ENCODE measurements at places on chromosomes 5 and 9.

DNA sequence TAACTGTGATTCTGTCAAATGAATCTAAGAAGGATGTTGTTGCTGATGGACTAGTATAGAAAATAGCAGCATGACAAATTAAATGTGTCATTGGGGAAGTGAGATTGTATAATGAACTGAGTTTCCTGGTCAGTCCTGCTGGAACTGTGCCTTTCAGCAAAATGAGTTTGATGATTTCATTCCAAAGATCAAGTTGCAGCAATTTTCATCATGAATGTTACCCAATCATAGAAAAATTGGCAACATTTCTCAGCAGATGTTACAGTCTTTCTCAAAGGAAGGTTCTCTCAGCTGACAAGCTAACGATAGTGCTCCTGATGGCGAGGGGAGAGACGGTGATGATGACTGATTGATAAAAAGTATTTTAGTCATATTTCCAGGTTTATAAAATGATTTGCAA is 10.7 kb downstream of the PCDHAC2 start:
- no peak for DNase-seq

DNA sequence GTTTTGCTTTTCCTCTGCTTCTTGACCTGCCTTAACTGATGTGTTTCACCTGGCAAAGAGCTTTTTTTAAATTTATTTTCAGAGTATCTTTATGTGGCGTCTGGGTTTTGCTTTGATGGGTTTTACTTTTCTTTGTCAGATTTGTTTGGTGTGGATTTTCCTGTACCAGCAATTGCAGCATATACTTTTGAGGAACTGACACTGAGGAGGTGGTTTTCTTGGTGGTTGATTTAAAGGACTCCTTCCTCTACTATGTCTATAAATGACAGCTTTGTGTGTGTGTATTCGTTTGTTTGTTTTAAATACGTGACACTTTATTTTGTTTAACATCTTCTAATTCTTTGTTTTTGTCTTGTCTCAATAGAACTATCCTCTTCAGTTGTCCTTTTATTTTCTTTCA is 1071.9 kb upstream of the ARRDC3 start:
- no peak for DNase-seq

DNA sequence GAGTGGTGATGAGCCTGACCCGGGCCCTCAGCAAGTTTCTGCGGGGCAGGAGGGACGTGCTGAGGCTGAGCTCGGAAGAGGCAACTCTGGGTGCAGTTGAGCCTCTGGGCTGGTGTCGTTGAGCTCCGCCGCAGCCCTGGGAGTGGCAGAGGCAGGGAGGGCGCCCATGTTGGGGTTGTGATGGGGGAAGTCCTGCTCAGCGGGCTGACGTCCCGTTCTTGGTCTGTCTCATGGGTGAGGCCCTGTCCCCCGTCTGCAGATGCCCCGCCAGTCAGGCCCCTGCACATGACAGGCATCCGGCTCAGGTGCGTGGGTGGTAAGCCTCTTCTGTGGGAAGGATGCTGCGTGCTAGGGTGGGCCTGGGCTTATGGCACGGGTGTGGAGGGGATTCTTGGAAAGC is 64.3 kb downstream of the RXRA start:
- DNase-seq, result no peak

DNA sequence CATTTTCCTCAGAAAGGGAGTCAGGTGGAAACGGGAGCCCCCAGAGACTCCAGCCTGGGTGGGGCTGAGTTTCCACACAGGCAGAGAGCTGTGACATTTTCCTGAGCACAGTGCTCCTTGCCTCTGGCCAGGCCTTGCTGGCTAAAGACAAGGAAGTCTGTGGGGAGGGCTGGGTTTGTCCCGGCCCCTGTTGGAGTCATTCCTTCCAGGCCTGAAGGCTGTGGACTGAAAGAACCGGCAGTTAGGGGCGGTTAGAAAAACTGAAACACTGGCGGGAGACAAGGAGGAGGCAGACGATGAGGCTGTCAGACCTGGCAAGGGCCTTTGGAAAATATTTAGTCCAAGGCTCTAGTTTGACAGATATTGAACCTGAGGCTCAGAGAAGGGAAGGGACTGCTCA is 29.9 kb downstream of the COL15A1 start:
- no peak for DNase-seq

- DNase-seq, result no peak
Observed at GRCh38 chr5:108917596-108917995, 169.9 kb downstream of the FER start.

DNA sequence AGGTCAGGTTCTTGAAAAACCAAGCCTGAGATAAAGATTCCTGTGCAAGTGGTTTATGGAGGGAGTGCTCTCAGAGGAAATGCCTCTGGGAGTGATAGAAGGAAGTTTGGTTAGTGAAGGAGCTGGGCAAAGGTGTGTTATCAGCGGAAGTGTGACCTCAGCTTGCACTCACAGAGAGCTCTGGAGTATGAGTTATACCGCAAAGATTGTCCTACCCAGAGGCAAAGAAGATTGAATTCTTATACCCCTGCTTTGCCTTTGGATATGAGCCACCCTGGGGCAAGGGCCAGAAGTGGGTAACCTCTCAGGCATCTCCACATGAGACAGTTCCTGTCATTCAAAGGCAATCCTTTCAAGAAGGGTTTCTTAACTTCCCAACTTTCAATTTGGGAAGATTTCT is 145.6 kb downstream of the MUSK start:
- peak; percentile 61 for DNase-seq

DNA sequence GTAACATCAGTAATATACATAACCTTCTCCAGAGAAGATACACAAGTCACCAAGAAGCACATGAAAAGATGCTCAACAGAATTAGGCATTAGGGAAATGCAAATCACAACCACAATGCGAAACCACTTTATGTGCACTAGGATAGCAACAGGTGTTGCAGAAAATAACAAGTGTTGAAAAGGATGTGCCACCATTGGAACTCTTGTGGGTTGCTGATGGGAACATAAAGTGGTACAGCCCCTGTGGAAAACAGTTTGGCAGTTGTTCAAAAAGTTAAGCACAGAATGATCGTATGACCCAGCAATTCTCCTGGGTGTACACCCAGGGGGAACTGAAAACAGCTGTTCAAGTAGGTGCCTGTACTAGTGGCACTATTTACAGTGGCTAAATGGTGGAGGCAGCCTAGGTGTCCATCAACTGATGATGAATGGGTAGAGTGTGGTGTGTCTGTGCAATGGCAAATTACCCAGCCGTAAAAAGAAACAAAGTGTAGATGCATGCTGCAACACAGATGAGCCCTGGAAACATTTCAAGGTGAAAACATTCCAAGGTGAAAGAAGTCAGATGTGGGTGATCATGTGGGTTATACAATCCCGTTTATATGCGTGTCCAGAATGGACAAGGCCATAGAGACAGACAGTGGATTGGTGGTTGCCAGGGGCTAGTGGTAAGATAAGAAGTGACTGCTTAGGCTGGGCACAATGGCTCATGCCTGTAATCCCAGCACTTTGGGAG is 27.2 kb downstream of the CCDC69 start:
- no peak for DNase-seq

DNA sequence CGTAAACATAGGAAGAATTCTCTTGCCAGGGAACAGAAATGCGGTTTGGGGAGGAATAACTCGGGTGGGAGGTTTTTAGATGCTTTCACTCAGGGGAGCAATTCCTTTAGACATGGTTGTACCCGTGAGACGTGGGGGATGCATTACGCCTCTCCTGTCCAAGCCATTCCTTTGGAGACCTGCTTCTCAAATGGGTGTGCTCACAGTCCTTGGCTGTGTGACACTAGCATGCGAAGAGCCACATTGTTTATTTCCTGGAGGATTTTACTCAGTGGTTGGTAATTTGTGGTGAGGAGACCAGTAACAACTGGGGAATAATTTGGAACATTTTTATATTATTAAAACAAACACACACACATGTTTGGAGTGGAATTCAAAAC is 18.5 kb downstream of the COL15A1 start:
- DNase-seq, result no peak

DNA sequence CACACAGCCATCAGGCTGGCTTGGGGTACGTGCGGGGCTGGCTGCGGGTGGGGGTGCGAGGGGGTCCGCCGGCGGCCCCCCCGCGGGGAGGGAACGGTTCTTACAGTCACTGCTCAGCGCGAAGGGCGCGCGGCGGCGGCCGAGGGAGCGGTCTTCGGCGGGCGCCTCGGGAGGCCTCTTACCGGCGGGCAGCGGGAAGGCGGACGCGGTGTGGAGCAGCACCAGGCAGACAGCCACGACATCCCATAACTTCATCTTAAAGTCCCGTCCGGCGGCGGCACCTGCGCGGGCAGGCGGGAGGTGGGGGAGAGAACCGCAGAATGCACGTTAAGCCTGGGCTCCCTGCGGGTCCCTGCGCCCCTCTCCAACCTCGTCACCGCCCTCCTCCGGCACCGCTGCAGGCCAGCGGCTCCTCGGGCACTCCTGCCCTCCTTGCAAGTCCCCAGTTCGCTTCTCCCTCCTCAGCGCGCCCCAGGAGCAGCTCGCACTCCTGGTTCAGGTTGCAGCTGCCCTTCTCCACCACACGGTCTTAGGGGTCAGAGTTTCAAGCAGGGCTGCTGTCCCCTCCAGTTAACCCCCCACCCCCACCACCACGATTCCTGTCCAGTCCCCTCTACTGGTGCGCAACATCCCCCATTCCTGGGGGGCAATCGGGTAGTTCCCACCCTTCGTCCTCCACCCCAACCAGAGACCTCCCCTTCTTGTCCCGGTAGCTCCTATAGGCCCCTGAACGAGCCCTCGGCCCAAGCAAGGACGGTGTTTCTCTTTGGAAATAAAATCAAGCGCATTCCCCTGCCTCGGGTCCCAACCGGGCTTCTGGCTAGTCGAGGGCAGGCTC is 5.1 kb downstream of the GDNF start:
- DNase-seq, result no peak

DNA sequence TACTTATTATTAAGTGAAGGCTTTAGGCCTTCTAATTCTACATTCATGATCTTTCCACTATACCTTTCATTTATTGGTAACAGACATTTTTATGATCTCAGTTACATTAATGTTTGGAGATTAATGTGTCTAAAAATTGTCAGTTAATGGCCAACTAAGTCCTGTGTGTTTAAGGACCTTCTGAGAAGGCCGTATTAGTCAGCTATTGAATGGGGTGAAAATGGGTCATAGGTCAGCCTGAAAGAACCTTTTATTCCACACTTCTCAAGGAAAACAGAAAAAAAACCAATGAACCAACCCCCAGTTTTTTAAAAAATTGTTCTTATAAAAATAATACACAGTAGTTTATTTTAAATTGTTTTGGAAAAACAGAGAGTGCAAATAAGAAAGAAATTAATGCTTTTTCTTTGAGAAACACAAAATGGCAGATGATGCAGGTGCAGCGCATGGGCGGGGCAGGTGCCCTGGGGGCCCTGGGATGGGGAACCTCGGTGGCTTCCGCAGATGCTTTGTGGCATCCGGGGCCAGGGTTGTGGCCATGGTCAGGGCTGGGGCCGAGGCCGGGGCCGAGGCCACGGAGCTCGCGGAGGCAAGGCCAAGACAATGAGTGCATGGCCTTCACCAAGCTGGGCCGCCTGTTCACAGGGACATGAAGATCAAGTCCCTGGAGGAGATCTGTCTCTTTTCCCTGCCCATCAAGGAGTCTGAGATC is 141.9 kb downstream of the SPATA31D1 start:
- DNase-seq, result no peak

DNA sequence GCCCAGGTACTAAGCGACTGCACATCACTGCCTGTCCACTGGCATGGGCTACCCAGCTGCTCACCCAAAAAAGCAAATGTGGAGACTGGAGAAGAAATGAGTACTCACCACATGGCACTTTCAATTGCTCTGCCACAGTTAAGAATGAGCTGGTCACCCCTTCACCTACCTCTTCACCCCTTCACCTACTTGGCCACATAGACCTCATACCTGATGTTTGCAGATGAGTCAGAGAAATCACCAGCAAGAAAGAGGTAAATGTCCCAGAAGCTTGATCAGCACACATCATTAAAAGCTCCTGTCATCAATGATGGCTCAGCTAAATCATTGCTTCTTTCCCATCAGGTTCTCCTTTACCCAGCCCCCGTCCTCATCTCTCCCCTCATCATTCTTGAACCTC is 7.6 kb upstream of the PRUNE2 start:
- no peak for DNase-seq

DNA sequence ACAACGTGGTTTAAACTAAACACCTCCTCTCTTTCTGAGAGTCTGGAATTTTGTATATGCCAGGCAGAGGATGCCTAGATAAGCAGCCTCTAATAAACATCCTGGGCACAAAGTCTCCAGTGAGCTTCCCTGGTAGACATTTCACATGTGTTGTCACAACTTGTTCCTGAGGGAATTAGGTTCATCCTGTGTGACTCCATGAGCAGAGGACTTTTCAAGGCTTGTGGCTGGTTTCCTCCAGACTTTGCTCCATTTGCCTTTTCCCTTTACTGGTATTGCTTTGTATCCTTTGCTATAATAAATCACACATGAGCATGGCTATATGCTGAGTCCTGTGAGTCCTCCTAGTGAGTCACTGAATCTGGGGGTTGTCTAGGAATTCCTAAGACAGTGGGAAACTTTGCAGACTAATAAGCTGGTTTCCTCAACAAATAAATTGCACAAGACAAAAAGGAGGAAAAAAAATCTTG is 77.4 kb downstream of the NR2F1-AS1 start:
- peak; percentile 67 for DNase-seq

DNA sequence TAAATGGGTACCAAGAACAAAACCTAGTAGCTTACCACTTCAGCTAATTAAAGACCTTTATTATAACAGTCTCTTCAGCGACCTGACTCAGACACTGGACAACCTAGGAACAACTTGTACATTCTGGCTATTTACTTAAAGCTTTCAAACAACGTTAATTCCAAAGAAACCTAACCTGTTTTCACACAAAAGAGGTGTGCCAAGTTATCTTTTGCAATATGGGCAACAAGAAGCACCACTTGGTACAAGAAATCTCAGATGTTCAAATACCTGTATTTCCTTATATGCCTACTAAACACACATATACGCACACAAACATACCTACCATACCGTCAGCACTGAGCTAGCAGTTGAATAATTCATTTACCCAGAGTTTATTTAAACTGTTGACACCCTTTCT is 23.0 kb downstream of the RNF145 start:
- no peak for DNase-seq

DNA sequence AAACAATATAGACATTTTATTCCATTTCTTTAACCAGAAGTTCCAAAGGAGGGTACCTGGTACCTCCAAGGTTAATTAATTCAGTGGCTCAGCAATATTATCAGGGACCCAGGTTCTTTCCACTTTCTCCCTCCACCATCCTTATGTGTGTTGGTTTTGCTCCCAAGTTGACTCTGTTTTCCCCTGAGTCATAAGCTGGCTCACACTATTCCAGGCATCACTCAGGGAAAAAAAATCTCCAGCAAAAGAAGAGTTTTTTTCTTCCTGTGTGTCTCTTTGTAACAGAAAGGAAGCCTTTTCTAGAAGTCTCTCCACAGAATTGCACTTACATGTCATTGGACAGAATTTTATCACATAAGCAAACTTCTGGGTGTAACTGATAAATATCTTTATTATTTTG is 31.2 kb upstream of the GALNT10 start:
- DNase-seq, result no peak

GRCh38 chr9:133485531-133486260 is 6.8 kb upstream of the SLC2A6 start:
- DNase-seq, result no peak

GRCh38 chr5:159051421-159052282 is 48.1 kb downstream of the EBF1 start:
- DNase-seq, result no peak

- DNase-seq, result no peak
Observed at GRCh38 chr5:6714226-6715041, 1.2 kb downstream of the TENT4A start.

Data from RCC 7860 (cell line).